ENCODE measurements at places on chromosomes 12 and 14. TPM values are rescaled to one million over a fixed set of nuclear protein-coding genes. Genes with fewer than 3 reads are reported as not detected.

GRCh38 chr12:69904777-69905176 lies 79.8 kb downstream of the MYRFL start:
- no peaks in the 10 kb centered on the region for H3K4me1 ChIP-seq
- peak overlapping the region; percentile 9 for H3K27ac ChIP-seq
- H3K36me3 ChIP-seq, result no peaks in the 10 kb centered on the region
- no peaks in the 10 kb centered on the region for H3K27me3 ChIP-seq
- no peak overlapping the region for H3K4me3 ChIP-seq
- DNase-seq, result no peak

GRCh38 chr12:61267474-61267873 lies 992.7 kb upstream of the USP15 start:
- no peak for DNase-seq
- H3K27ac ChIP-seq, result no peak overlapping the region
- H3K36me3 ChIP-seq, result no peaks in the 10 kb centered on the region
- H3K27me3 ChIP-seq, result no peaks in the 10 kb centered on the region
- H3K4me3 ChIP-seq, result no peak overlapping the region
- no peaks in the 10 kb centered on the region for H3K4me1 ChIP-seq

DNA sequence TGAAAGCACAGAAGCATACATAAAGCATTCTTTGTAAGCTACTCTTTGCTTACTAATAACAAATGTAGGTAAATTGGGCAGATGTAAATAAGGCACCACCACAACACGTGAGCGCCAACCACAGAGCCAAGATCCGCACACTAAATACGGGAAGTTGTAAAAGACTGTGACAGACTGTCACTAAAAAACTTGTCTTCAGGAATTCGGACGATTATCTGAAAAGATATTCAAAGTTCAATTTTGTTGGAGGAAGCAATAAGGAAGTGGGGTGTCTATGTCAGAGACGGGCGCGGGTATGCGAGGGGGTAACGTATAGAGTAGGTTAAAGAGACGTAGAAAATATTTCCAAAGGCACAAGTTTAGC lies 1.5 kb upstream of the HSP90B1 start:
- H3K27me3 ChIP-seq, result no peaks in the 10 kb centered on the region
- DNase-seq, result no peak
- peaks cover 7% of the 10 kb centered on the region for H3K4me1 ChIP-seq

DNA sequence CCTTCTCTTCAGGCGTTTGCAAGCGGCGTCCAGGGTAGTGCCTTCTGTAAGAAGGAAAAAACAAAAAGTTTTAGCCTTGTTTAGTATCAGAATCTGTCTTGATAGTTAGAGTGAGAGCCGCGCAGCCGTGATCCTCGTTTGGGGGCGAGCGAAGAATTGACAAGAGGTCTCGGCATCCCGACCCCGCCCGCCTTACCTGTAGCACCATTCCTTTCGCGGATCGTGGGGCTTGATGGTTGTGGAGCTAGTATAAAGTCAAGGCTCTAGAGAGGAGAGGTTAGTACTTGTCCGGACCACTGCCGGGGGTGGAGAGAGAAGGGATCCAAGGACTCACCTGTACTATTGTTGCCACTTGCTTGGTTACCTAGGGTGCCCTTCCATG lies 494 bp downstream of the TMTC3 start:
- H3K27me3 ChIP-seq, result no peaks in the 10 kb centered on the region
- peaks cover 6% of the 10 kb centered on the region for H3K36me3 ChIP-seq
- no peaks in the 10 kb centered on the region for H3K4me1 ChIP-seq
- DNase-seq, result no peak

GRCh38 chr12:92803903-92804302 lies 101.1 kb downstream of the PLEKHG7 start:
- no peak overlapping the region for H3K27ac ChIP-seq
- no peak overlapping the region for H3K4me3 ChIP-seq
- no peaks in the 10 kb centered on the region for H3K27me3 ChIP-seq
- DNase-seq, result no peak
- no peaks in the 10 kb centered on the region for H3K4me1 ChIP-seq

DNA sequence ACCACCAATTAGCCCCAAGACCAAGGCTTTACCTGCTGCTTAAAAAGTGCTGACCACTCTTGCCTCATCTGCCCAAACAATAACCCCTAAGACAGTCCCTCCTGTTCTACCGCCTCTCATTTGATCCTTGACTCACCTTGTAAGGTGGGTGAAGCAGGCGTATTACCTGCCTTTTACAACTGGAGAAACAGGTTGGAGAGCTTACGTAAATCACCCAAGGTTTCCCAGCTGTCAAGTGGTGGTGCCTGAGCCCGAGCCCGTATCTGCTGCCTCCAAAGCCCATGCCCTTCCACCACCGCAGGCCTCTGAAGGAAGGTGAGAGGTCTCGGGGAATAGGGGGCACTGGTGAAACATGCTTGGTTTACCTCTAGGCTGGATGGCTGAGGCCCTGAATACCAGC lies 36.6 kb downstream of the MAX start:
- H3K4me1 ChIP-seq, result no peaks in the 10 kb centered on the region
- no peaks in the 10 kb centered on the region for H3K27me3 ChIP-seq
- H3K4me3 ChIP-seq, result no peak overlapping the region
- no peaks in the 10 kb centered on the region for H3K36me3 ChIP-seq

- peaks cover 2% of the 10 kb centered on the region for H3K27me3 ChIP-seq
- no peaks in the 10 kb centered on the region for H3K36me3 ChIP-seq
- H3K27ac ChIP-seq, result no peak overlapping the region
- peak; percentile 24 for DNase-seq
- H3K4me1 ChIP-seq, result no peaks in the 10 kb centered on the region
Observed at GRCh38 chr12:117101953-117102799, 3.0 kb upstream of the TESC start.

GRCh38 chr12:42270596-42270995 lies 32.5 kb upstream of the YAF2 start:
- no peaks in the 10 kb centered on the region for H3K36me3 ChIP-seq
- no peak overlapping the region for H3K27ac ChIP-seq

- H3K4me3 ChIP-seq, result no peak overlapping the region
- H3K36me3 ChIP-seq, result no peaks in the 10 kb centered on the region
- DNase-seq, result no peak
- H3K4me1 ChIP-seq, result no peaks in the 10 kb centered on the region
Observed at GRCh38 chr12:131458931-131459772, 251.7 kb upstream of the SFSWAP start.

DNA sequence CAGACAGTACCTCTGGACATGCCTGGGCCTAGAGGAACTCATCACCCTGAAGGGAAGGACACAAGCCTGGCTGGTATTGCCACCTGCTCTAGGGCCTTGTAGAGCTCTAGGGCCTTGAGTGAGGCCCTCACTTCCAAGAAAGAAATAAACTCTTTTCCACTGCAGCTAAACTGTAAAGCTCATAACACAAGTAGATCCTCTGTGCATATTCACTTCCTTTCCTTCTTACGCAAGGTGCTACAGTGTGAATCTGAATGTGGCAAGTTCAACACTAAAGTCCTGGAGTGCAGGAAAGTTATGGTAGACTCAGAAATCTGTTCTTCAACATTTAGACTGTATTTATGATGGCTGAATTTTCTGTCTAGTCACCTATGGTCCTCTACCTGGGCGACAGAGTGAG lies 14.5 kb downstream of the RNASE3 start:
- no peak overlapping the region for H3K4me3 ChIP-seq
- H3K27me3 ChIP-seq, result no peaks in the 10 kb centered on the region
- no peaks in the 10 kb centered on the region for H3K36me3 ChIP-seq
- no peak for DNase-seq

DNA sequence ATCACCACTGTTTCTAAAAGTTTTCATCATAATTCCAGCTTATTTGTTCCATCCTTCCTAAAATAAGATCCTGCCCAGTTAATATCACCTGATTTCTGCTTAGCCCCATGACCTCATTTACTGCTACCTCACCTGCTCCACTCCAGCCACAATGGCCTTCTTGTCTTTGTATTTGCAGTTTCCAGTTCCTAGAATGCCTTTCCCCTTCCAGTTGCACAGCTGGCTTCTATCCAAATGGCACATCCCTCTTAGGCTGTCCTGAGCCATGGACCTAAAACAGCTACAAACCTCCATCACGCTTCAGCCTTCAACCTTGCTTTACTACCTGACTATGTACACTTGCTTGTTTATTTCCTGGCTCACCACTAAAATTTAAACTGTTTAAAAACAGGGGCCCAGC lies 6.5 kb upstream of the LGMN start:
- no peak for DNase-seq
- H3K4me1 ChIP-seq, result no peaks in the 10 kb centered on the region
- no peak overlapping the region for H3K4me3 ChIP-seq
- H3K36me3 ChIP-seq, result no peaks in the 10 kb centered on the region
- H3K27me3 ChIP-seq, result no peaks in the 10 kb centered on the region
- H3K27ac ChIP-seq, result no peak overlapping the region

GRCh38 chr14:90871605-90872233 lies 55.5 kb upstream of the TTC7B start:
- no peak for DNase-seq
- no peaks in the 10 kb centered on the region for H3K36me3 ChIP-seq
- no peaks in the 10 kb centered on the region for H3K27me3 ChIP-seq
- H3K4me1 ChIP-seq, result no peaks in the 10 kb centered on the region
- no peak overlapping the region for H3K4me3 ChIP-seq
- no peak overlapping the region for H3K27ac ChIP-seq

NUAK1 gene
- 6.0 TPM for total RNA-seq

NR1H4 gene
- total RNA-seq, result 0.15 TPM

KRT74 gene
- total RNA-seq, result not detected

SLC16A7 gene
- total RNA-seq, result 14.5 TPM

FAM234B gene
- 21.4 TPM for total RNA-seq
